ENCODE measurements at places on chromosomes 7 and 10.

DNA sequence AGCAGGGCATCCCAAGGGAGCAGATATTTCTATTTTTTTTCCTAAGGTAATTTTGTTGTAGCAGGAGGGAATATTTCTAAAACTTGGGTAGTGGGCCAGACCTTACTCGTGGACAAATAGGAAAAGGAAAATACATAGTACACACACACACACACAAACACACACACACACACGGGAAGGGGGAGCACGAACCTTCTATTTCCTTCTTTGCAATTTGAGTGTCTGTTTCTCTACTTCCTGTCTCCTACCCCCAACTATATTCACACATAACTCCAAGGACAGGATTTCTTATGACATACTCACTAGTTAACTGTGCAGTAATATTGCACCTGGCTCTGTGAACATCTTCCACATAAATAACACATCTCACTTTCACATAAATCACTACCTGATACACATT is 4.4 kb downstream of the LDB1 start:
- no peak for DNase-seq

- DNase-seq: no peak
Observed at GRCh38 chr7:118684796-118685195, 460.3 kb downstream of the ANKRD7 start.

- DNase-seq: no peak
Observed at GRCh38 chr10:116296291-116296721, 23.3 kb upstream of the GFRA1 start.

DNA sequence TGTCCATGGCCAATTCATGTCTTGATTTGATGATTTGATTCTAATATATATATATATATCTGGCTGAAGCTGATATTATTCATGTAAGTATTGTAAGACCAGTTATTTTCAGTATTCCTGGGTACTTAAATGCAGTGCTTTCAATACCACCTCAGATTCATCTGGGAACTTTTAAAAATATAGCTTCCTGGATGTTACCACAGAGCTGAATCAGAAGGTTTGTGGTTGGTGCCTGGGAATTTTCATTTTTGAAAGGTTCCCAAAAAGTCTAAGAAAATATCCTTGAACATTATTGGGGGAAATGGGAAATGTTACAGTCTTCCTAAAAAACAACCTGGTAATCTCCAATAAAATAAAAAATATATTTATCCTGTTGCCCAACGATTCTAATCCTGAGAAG is 10.7 kb upstream of the PPP3CB start:
- DNase-seq: no peak
